ENCODE measurements at places on chromosomes 7 and 10.

DNA sequence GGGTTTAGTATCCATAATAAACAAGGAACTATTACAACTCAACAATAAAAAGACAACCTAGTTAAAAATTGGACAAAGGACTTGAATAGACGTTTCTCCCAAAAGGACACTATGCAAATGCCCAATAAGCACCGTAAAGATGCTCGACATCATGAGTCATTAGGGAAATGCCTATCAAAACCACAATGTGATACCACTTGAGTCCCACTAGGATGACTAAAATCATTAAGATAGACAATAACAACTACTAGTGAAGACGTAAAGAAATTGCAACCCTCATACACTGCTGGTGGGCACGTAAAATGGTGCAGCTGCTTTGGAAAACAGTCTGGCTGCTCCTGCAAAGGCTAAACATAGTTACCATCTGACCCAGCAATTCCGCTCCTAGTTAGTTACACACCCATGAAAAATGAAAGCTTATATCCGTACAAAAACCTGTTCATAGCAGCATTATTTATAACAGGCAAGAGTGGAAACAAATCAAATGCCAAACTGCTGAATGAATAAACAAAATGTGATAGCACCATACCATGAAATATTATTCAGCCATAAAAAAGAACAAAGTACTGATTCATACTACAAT, 17.3 kb downstream of the CCDC3 start:
- peak; percentile 58 for DNase-seq

GRCh38 chr7:33379891-33380525, 250.6 kb downstream of the BBS9 start:
- no peak for DNase-seq

DNA sequence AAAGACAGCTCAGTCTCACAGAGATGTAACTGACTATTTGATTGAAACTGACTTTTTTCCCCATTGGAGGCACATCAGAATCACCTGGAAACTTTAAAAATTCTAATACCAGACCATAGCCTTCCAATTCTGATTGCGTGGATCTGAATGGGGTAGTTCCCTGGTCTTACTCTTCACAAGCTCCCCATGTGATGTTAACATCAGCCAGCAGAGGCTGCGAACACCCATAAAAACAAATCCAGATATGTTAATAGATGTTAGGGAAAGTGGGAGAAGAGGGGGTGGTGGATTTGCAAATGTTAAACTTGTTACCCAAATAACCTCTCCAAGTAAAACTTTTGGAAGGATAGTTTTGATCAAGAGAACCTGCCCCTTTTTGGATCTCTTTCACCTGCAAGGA, 1133.4 kb downstream of the CNTNAP2 start:
- no peak for DNase-seq

GRCh38 chr10:124721330-124722045, 22.7 kb downstream of the FAM53B start:
- no peak for DNase-seq

- DNase-seq, result no peak
Measured at GRCh38 chr10:133259602-133259989, 17.1 kb downstream of the ADAM8 start.

- no peak for DNase-seq
Measured at GRCh38 chr7:43137811-43138210, 25.4 kb downstream of the HECW1 start.

DNA sequence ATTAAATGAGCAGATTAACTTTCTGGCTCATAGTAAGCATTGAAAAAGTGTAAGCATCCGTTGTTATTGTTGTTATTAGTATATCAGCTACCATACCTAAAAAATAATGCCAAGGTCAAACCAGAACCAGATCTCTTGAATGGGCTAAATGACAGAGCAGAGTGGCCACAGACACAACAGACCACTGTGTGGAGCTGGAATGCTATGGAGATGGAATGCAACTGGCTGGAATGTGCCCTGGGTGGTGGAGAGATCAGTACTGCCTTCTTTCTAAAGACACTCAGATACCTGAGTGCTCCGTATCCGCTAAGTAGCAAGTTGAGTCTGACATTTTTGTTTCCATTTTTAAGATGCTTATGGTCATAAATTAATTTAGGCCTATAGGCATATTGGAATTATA, 20.5 kb upstream of the DNAJB12 start:
- DNase-seq, result peak; percentile 17

- DNase-seq, result peak; percentile 23
Measured at GRCh38 chr10:103969436-103969835, 2.5 kb downstream of the SLK start.

DNA sequence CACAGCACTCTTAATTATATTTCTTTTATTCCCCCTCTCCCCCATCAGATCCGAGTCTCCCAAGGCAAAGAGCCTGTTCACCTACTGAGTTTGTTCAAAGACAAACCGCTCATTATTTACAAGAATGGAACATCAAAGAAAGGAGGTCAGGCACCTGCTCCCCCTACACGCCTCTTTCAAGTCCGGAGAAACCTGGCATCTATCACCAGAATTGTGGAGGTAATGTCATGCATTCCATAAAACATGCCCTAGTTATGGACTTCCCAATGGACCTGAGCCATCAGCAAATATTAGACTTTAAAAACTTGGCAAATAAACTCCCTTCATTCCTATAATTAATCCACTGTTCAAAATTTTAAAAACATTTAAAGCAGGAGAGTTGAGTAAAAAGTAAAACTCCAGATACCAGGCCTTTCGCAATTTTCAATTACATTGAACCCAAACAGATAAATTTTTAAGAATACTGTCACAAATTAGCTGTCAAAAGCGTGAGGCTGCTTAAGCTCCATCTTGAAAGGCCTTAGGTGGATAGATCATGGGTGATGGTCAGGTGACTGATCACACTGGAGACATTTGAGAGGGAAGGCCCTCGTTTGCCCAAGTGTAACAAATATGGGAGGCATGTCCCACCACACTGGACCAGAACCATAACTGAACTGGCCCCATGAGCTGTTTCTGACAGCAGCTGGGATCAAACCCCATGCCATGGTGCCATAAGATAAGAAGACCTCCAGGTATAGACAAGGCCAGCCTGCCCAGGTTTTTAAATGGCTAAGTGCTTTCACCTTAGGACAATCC, 46.9 kb upstream of the ARL4A start:
- DNase-seq, result no peak

DNA sequence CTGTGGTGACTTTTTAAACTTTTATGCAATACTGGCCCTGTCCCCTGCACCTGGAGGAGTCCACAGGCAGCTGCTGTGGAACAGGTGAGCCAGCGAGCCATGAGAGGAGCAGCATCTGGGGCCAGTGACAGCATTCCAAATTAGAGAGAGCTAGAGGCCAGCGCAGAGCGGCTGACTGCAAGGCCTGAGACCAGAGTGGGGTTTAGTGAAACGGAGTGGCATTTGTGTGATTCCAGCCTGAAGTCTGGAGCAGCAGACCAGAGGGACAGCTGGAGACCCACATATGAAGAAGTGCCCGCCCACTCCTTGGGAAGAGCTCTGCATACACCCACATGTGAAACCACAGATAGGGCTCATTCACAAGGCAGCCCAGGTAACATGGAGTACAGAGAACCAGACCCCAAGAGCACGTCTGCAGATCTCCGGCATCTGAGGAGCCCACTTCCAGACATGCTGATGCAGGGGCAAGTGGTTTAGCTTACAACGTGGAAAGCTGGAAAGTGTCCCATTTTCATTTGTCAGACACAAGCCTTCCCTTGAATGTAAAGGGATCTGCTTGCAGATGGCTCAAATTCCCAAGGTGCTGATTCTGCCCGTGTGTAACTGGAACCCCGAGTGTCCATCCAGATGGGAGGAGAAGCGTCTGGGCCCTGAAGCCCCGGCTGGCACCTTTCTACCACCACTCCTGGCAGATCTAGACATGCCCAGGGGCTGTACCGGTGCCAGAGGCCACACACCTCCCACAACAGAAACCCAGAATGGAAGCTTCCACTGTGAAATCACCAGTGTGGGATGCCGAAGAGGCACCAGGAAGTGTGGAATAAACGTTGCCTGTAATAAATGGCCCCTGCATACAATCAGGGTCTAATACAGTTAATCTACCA, 256.0 kb upstream of the TCERG1L start:
- DNase-seq, result no peak

- DNase-seq, result no peak
Measured at GRCh38 chr7:15567652-15568051, 5.8 kb upstream of the AGMO start.

- no peak for DNase-seq
Measured at GRCh38 chr10:21403256-21404015, 122.0 kb downstream of the SKIDA1 start.

DNA sequence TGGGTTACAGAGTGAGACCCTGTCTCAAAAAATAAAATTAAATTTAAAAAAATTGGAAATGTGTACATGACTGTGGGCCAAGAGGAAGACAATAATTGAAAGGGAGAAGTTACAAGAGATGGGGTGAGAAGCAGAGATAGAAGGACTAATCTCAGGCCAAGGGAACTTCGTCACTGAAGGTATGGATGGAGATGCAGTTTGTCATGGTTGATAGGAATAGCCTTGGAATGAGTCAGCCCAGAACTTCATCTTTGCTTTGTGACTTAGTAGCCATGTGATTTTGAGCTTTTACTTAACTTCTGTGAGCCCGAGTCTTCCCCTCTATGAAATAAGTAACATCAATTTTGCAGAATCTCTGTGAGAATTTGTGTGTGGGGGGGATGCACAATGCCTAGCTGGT, 6.5 kb upstream of the PODXL start:
- DNase-seq, result no peak

- no peak for DNase-seq
Measured at GRCh38 chr7:150897502-150898474, 45.5 kb downstream of the AOC1 start.

DNA sequence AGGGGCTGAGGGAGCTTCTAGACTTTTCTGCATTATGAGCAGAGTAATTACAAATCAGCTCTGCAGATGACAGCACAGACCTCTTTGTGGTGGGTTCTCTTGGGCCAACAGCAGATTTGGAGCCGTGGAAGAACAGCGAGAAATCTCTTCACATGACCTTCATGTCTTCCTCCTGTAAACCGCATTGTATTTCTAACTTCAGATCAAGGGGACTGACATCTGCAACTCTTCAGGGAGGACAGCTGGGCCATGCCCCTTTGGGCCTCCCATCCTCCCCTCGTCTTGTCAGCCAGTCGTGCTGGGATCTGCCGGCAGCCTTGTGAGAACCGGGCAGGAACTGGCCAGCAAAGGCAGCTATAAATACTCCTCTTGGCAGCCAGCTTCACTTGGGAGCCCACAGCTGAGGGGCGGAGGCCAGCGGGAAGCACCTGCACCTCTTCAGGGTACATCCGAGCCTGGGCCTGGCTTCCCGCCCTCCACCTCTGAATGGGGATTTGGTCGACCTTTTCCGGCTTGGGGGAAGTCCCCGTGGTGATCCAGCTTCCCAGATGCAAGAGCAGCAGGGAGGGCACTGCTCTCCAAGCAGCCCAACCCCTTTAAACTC, 54.7 kb downstream of the STEAP1B start:
- peak; percentile 75 for DNase-seq

DNA sequence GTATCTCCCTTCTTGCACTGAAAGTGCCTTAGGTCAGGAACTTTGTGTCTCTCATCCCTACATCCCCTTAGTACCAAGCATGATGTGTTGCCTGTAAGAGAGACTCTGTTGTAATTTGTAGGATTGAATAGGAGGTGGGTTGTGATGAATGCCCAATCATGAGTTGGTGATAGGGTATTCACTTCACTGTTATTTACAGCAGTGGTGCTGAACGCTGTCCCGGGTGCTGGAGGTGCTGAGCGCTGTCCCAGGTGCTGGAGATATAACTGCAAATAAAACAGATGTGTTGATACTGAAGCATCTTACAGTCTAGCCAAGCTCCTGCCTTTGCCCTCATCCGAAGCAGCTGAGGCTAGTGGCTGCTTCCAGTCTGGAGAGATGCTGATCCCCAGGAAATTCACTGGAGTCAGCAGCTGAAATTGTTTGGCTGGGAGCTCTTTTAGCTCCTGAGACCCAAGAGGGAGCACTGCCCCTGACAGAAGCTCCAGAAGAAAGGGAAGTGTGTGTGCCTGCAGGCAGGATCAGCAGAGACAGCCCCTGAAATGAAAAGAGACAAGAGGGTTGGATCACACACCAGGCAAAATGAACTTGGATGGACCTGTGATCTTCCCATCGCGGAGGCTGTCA, 183.4 kb downstream of the SORCS3 start:
- peak; percentile 33 for DNase-seq

- DNase-seq, result no peak
Measured at GRCh38 chr7:137167609-137168008, 175.9 kb downstream of the PTN start.

DNA sequence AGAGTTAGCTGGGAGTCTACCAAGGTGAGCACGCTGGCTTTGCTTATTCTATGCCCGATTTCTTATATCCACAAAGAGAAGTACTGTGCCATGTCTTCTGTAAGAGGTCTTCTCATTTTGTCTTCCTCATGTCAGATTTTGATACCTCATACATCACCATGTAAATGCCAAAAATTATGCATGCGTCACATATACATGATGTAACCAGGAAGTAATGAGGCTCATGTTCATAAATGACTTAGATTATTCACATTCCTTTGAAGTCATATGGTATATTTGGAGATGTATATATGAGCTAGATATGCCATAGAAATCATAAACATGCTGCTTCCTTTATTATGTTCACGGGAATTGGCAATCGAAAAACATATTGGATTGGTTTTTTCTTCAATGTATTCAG, 97.7 kb upstream of the CELF2 start:
- no peak for DNase-seq

Measured in fibroblast of pulmonary artery (primary cell).